PC-9 (cell line): ENCODE measurements at places on chromosomes 4 and X. TPM values are rescaled to one million over a fixed set of nuclear protein-coding genes. Genes with fewer than 3 reads are reported as not detected.

SASH3 gene
- total RNA-seq, result not detected in 2 replicates

DSPP gene
- not detected in 2 replicates for total RNA-seq

KLB gene
- not detected in 2 replicates for total RNA-seq

- H3K4me1 ChIP-seq, result no peaks in the 10 kb centered on the region
- H3K4me3 ChIP-seq, result no peak overlapping the region
- no peaks in the 10 kb centered on the region for H3K27me3 ChIP-seq
- H3K36me3 ChIP-seq, result no peaks in the 10 kb centered on the region
- no peak for DNase-seq
- H3K27ac ChIP-seq, result no peak overlapping the region
Observed at GRCh38 chrX:131388293-131388692, 99.2 kb upstream of the IGSF1 start.

GRCh38 chr4:1998296-1998695 lies 10.5 kb downstream of the NELFA start:
- H3K27me3 ChIP-seq, result no peaks in the 10 kb centered on the region
- peak overlapping the region; percentile 62 for H3K27ac ChIP-seq
- H3K4me3 ChIP-seq, result peak overlapping the region; percentile 24
- peaks cover 35% of the 10 kb centered on the region for H3K4me1 ChIP-seq
- peaks cover 17% of the 10 kb centered on the region for H3K36me3 ChIP-seq

DNA sequence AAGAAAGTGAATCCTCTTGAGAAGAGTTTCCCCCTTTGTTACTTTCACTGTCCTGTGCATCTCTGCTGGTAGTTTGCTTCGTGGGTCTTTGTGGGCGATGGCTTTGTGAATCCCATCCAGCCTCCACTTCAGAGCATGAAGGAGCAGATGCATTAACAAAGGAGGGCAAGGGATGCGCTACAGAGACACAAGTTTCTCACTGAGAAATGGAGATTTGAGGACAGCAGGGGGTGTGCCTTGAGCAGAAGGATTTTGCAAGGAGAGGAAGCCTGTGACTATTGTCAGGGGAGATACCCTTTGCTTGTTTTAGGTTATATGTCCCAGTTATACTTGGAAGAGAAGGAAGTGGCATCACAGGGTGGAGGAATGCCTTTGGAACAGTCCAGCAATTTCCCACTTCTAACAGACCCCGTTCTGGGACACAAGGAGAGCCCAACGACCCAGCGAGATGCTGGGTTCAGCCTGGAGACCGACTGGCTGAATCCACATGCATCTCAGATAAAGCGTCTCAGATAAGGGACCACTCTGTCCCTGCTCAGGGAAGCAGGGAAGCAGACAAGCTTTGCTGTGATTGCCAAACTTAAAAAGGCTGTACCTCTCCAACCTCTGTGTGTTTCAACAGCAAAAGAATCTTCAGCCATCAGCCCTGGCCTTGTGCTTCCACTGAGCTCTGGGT lies 314.6 kb upstream of the GATB start:
- DNase-seq, result no peak
- H3K4me3 ChIP-seq, result no peak overlapping the region
- H3K27me3 ChIP-seq, result no peaks in the 10 kb centered on the region
- no peak overlapping the region for H3K27ac ChIP-seq
- H3K4me1 ChIP-seq, result no peaks in the 10 kb centered on the region

DNA sequence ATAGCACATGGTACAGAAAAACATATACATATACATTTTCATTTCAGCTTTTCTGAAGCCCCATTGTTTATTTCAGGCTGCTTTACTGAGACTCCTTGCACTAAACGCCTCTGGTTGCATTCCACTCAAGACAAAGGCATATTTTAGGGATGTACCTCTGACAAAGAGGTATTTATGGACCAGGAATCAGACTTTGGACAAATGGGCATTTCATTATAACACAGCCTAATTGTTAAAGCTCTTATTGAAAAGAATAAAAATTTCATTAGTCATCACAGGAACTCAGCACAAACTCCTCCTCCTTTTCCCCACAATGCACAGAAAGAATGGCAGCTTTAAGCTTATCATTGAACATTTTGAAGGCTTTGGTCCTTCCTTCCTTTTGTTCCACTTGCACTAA lies 62.9 kb upstream of the UGT8 start:
- no peaks in the 10 kb centered on the region for H3K36me3 ChIP-seq
- no peak overlapping the region for H3K4me3 ChIP-seq
- H3K27ac ChIP-seq, result no peak overlapping the region

DNA sequence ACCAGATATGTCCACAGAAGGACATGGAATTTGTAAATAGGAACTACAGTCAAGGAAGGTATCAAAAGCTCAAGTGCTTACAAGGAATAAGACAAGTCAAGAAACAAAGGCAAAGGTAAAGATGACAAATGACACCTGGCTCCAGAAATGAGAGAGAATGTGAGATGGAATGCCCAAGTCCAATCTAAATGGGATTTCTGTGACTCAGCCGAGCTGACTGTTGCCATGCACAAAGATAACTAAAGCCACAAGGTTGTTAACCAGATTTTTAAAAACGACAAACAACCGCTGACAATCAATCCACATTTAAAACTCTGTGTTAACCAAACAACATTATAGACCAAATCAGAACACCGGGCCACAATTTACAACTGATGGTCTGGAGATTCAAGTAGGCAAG lies 1.1 kb downstream of the NFXL1 start:
- DNase-seq, result no peak
- H3K27me3 ChIP-seq, result no peaks in the 10 kb centered on the region
- H3K4me3 ChIP-seq, result peak overlapping the region; percentile 80
- peaks cover 23% of the 10 kb centered on the region for H3K36me3 ChIP-seq

- H3K36me3 ChIP-seq, result no peaks in the 10 kb centered on the region
- no peak overlapping the region for H3K4me3 ChIP-seq
- H3K4me1 ChIP-seq, result no peaks in the 10 kb centered on the region
- H3K27ac ChIP-seq, result no peak overlapping the region
- DNase-seq, result no peak
Observed at GRCh38 chr4:118076958-118077766, 42.9 kb downstream of the NDST3 start.

- H3K27ac ChIP-seq, result no peak overlapping the region
- H3K36me3 ChIP-seq, result no peaks in the 10 kb centered on the region
- no peaks in the 10 kb centered on the region for H3K27me3 ChIP-seq
- no peak overlapping the region for H3K4me3 ChIP-seq
- H3K4me1 ChIP-seq, result no peaks in the 10 kb centered on the region
Observed at GRCh38 chr4:109655396-109655795, 47.8 kb downstream of the CASP6 start.
